ENCODE measurements at places on chromosomes 1 and 21.
A peak's percentile ranks its signal among the peaks of the same experiment; 100 is the strongest.

DNA sequence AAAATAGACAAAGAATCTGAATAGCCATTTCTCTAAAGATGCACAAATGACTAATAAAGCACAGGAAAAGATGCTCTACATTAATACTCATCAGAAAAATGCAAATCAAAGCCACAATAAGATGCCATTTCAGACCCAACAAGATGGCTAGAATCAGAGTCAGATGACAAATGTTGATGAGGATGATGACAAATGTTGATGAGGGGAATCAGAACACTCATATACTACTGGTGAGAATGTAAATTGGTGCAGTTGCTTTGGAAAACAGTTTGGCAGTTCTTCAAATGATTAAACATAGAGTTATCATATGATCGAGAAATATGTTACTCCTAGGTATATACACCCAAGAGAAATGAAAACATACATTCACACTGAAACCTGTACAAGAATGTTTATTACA, 33.9 kb downstream of the LRRC40 start:
- peaks cover 5% of the 10 kb centered on the region for H3K36me3 ChIP-seq
- H3K4me1 ChIP-seq: no peaks in the 10 kb centered on the region
- H3K27ac ChIP-seq: no peak overlapping the region
- no peak overlapping the region for H3K4me3 ChIP-seq
- DNase-seq: no peak

- peaks cover 32% of the 10 kb centered on the region for H3K36me3 ChIP-seq
- no peaks in the 10 kb centered on the region for H3K27me3 ChIP-seq
- H3K4me3 ChIP-seq: no peak overlapping the region
- peak overlapping the region; percentile 67 for H3K27ac ChIP-seq
These were observed 48.6 kb downstream of the PTPRC start for GRCh38 chr1:198687429-198687828.

GRCh38 chr1:48794816-48795215, 18.1 kb upstream of the BEND5 start:
- no peaks in the 10 kb centered on the region for H3K4me1 ChIP-seq
- no peak overlapping the region for H3K4me3 ChIP-seq
- H3K27ac ChIP-seq: no peak overlapping the region
- no peak for DNase-seq

GRCh38 chr1:31127266-31127665, 61.7 kb upstream of the PUM1 start:
- H3K27me3 ChIP-seq: no peaks in the 10 kb centered on the region
- H3K36me3 ChIP-seq: no peaks in the 10 kb centered on the region
- H3K4me1 ChIP-seq: no peaks in the 10 kb centered on the region
- DNase-seq: no peak
- H3K27ac ChIP-seq: no peak overlapping the region

DNA sequence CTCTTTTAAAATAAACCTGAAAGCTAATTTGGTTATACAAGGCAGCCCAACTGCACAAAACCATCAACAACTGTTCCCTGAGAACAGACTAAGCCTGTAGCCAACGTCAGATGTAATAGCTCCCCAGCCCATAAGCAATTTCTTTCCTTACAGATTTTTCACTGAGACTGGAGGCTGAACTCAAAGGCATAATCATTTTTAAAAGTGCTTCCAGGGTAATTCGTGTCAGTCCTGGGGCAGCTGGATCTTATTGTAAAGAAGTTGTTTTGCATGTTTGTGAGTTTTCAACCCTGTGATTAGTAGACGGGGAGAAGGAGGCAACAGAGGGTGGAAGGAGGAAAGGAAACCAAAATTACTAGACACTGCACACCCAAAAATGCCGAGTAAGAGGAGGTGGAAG, 3.2 kb downstream of the DPT start:
- no peak overlapping the region for H3K4me3 ChIP-seq
- DNase-seq: no peak
- no peaks in the 10 kb centered on the region for H3K27me3 ChIP-seq
- H3K36me3 ChIP-seq: no peaks in the 10 kb centered on the region
- H3K4me1 ChIP-seq: no peaks in the 10 kb centered on the region
- H3K27ac ChIP-seq: no peak overlapping the region

DNA sequence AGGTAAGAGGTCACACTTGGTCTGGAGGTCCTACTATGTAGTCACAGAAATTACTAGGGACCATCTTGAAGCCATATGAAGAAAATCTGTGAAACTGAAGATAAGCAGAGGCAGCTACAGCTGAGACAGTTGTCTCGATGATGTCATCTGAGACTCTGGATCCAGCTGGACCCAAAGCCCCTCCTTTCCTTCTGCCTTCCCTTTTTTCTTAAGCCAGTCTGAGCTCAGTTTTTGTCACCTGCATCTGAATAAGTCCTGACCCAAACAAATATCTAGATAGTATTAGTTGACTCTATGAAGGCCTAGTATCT, 143.3 kb downstream of the ETS2 start:
- DNase-seq: no peak
- H3K4me1 ChIP-seq: no peaks in the 10 kb centered on the region
- H3K36me3 ChIP-seq: no peaks in the 10 kb centered on the region
- H3K4me3 ChIP-seq: no peak overlapping the region
- no peaks in the 10 kb centered on the region for H3K27me3 ChIP-seq
- H3K27ac ChIP-seq: no peak overlapping the region

- peak overlapping the region; percentile 78 for H3K4me3 ChIP-seq
- H3K27me3 ChIP-seq: peaks cover 3% of the 10 kb centered on the region
- no peak for DNase-seq
- H3K4me1 ChIP-seq: peaks cover 10% of the 10 kb centered on the region
These were observed 1.5 kb downstream of the PHGDH start for GRCh38 chr1:119713039-119713748.

- no peak overlapping the region for H3K27ac ChIP-seq
- H3K27me3 ChIP-seq: no peaks in the 10 kb centered on the region
- peaks cover 26% of the 10 kb centered on the region for H3K4me1 ChIP-seq
- peak; percentile 39 for DNase-seq
- H3K4me3 ChIP-seq: no peak overlapping the region
- H3K36me3 ChIP-seq: no peaks in the 10 kb centered on the region
These were observed 530.2 kb downstream of the PTPRC start for GRCh38 chr1:199168888-199169585.

- DNase-seq: no peak
- H3K4me3 ChIP-seq: no peak overlapping the region
These were observed 6.4 kb upstream of the KANK4 start for GRCh38 chr1:62325681-62326080.

- H3K36me3 ChIP-seq: no peaks in the 10 kb centered on the region
- H3K4me3 ChIP-seq: no peak overlapping the region
- no peak for DNase-seq
- peaks cover 2% of the 10 kb centered on the region for H3K27me3 ChIP-seq
These were observed 62.2 kb downstream of the ZNF684 start for GRCh38 chr1:40593449-40594186.

- no peaks in the 10 kb centered on the region for H3K27me3 ChIP-seq
- H3K4me1 ChIP-seq: peaks cover 13% of the 10 kb centered on the region
- no peak overlapping the region for H3K27ac ChIP-seq
- no peak overlapping the region for H3K4me3 ChIP-seq
- H3K36me3 ChIP-seq: peaks cover 37% of the 10 kb centered on the region
These were observed 148.7 kb downstream of the PGBD5 start for GRCh38 chr1:230277201-230278025.

GRCh38 chr21:42149656-42150473, 69.1 kb upstream of the ABCG1 start:
- H3K4me1 ChIP-seq: peaks cover 7% of the 10 kb centered on the region
- no peak overlapping the region for H3K27ac ChIP-seq
- H3K27me3 ChIP-seq: no peaks in the 10 kb centered on the region

DNA sequence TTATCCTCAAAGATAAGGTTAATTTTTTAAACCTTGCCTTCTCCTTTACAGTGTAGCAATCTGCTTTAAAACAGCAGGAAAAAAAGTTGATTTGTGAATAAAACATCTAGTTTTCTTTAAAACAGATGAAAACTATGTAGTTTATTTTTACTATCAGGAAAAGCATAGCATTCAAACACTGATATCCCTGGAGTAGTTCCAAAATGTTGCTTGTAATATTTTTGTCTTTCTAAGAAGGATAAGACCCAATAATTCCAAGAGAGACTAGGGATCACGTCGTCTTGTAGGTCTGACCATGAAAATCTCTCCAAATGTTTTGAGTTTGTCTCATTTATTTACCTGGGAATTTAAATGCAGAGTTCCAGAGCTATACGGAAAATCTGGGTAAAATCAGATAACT, 204.0 kb downstream of the NTNG1 start:
- no peaks in the 10 kb centered on the region for H3K27me3 ChIP-seq
- no peak overlapping the region for H3K4me3 ChIP-seq
- H3K4me1 ChIP-seq: no peaks in the 10 kb centered on the region
- H3K36me3 ChIP-seq: no peaks in the 10 kb centered on the region
- no peak overlapping the region for H3K27ac ChIP-seq

GRCh38 chr1:157249326-157249725, 111.1 kb upstream of the ETV3 start:
- no peaks in the 10 kb centered on the region for H3K36me3 ChIP-seq
- H3K4me3 ChIP-seq: no peak overlapping the region
- peaks cover 6% of the 10 kb centered on the region for H3K27me3 ChIP-seq

DNA sequence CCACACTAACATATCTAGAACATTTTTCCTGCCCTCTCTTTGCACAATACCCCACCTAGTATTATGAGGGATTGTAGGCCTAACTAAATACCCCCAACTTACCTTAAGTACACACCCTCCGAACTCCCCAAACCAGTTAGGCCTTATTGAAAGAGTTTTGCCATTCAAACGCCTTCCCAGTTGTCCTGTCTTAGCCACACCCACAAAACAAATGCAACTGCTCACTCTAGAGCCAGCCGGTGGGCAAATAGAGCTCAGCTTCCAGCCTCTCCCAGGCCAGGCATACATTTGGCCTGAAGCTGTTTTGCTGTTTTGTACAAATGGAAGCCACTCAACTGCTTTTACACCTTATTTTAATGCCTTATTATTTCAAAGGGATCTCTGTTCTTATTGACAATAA, 224.2 kb upstream of the RUNX1 start:
- no peaks in the 10 kb centered on the region for H3K4me1 ChIP-seq
- no peaks in the 10 kb centered on the region for H3K36me3 ChIP-seq
- DNase-seq: no peak
- H3K27ac ChIP-seq: no peak overlapping the region

GRCh38 chr1:3174487-3175247, 105.7 kb downstream of the PRDM16 start:
- DNase-seq: no peak
- no peak overlapping the region for H3K4me3 ChIP-seq
- no peak overlapping the region for H3K27ac ChIP-seq
- no peaks in the 10 kb centered on the region for H3K36me3 ChIP-seq

- H3K27me3 ChIP-seq: no peaks in the 10 kb centered on the region
- no peak overlapping the region for H3K4me3 ChIP-seq
- no peaks in the 10 kb centered on the region for H3K36me3 ChIP-seq
- no peak overlapping the region for H3K27ac ChIP-seq
- no peaks in the 10 kb centered on the region for H3K4me1 ChIP-seq
These were observed 825.3 kb downstream of the LTN1 start for GRCh38 chr21:28167366-28167765.

GRCh38 chr1:58442114-58442513, 104.4 kb downstream of the OMA1 start:
- H3K36me3 ChIP-seq: no peaks in the 10 kb centered on the region
- no peak overlapping the region for H3K27ac ChIP-seq
- no peaks in the 10 kb centered on the region for H3K4me1 ChIP-seq
- no peak for DNase-seq

- H3K4me1 ChIP-seq: no peaks in the 10 kb centered on the region
- DNase-seq: no peak
- H3K27ac ChIP-seq: no peak overlapping the region
- H3K27me3 ChIP-seq: no peaks in the 10 kb centered on the region
- no peaks in the 10 kb centered on the region for H3K36me3 ChIP-seq
- no peak overlapping the region for H3K4me3 ChIP-seq
These were observed 417.3 kb downstream of the USH2A start for GRCh38 chr1:216005916-216006315.

DNA sequence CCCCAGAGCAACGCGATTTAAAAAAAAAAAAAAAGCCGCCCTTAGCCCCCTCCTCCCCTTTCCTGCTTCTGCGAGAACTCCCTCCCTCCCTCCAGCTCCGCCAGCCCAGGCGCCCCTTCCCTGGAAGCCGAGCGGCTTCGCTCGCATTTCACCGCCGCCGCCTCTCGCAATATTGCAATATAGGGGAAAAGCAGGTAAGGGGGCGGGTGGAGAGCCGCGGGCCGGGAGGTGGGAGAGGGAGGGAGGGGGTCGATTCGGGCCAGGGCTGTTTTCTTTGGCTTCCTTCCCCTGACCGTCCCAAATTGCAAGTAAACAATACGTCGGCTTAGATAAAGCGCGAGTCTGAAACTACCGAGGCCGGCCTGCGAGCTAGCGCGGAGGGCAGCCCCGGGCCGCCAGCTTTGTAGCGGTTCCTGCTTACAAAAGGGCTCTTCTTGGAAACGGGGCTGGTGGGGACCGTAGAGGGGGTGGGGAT, 408 bp downstream of the LMO4 start:
- peaks cover 37% of the 10 kb centered on the region for H3K4me1 ChIP-seq
- H3K27me3 ChIP-seq: peaks cover 7% of the 10 kb centered on the region
- H3K36me3 ChIP-seq: no peaks in the 10 kb centered on the region
- peak; percentile 15 for DNase-seq
- H3K27ac ChIP-seq: peak overlapping the region; percentile 51
- H3K4me3 ChIP-seq: peak overlapping the region; percentile 81

DNA sequence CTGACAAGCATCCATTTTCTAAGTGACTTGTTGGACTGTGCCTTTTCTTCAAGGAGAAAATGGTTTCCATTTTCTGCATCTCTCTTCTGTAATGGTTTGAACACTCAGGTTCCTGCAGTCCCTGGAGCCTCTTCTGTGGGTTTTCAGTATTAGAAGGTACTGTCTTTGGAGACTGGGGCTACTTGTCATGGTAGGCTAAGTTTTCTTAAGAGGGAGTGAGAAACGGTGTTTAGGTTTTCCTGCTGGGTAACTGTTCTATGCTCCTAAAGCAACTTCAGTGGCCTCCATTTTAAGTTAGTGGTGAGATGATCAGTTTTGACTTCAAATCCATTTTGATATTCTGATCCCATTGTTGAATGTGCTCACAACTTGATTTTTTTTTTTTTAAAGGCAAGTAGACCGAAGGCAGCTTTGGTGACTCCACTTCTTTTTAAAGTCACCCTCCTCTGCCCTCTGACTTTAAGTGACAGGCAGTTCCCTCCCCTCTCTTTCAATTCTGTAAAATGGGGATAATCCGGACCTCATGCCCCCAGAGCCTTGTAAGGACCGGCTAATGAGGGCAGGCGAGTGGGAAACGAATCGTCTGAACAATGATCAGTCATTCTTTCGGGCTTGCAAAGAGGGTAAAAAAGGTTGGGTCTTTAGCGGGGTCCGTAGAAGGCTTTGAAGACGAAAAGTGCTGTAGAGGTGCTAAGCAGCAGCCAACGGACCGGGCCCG, 1.0 kb upstream of the ARID1A start:
- H3K36me3 ChIP-seq: no peaks in the 10 kb centered on the region
- no peaks in the 10 kb centered on the region for H3K27me3 ChIP-seq
- peak; percentile 40 for DNase-seq
- H3K4me1 ChIP-seq: peaks cover 36% of the 10 kb centered on the region
- H3K4me3 ChIP-seq: peak overlapping the region; percentile 89

GRCh38 chr1:147478521-147478920, 62.8 kb upstream of the BCL9 start:
- no peaks in the 10 kb centered on the region for H3K4me1 ChIP-seq
- no peak for DNase-seq
- no peak overlapping the region for H3K4me3 ChIP-seq
- H3K27ac ChIP-seq: no peak overlapping the region

GRCh38 chr1:4017636-4018365, 117.7 kb upstream of the C1orf174 start:
- no peaks in the 10 kb centered on the region for H3K27me3 ChIP-seq
- no peak for DNase-seq
- no peak overlapping the region for H3K27ac ChIP-seq
- H3K4me1 ChIP-seq: no peaks in the 10 kb centered on the region
- H3K4me3 ChIP-seq: no peak overlapping the region

- H3K27ac ChIP-seq: no peak overlapping the region
- no peak for DNase-seq
- H3K4me1 ChIP-seq: no peaks in the 10 kb centered on the region
These were observed 1.3 kb upstream of the ZP4 start for GRCh38 chr1:237891979-237892378.

Measured in CD4-positive, alpha-beta T cell (primary cell).